ENCODE measurements at places on chromosomes 2 and 18.

DNA sequence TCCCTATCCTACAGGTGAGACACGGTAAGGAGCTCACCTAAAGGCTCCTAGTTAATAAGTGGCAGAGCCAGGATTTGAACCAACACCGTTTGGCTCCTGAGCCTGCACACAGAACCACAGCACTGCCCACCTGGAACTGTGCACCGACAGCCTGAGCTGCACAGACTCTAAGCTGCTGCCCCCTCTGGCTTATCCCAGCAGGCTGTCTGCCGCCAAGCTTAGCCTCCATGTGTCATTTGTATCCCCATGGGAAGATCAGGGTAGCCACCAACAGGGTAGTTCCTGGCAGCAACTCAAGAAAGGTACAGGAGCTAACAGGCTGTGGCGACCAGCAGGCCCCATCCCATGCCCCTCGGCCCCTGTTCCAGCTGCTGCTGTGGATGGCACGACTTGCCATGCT is 135.7 kb downstream of the LRRC30 start:
- no peak for DNase-seq

DNA sequence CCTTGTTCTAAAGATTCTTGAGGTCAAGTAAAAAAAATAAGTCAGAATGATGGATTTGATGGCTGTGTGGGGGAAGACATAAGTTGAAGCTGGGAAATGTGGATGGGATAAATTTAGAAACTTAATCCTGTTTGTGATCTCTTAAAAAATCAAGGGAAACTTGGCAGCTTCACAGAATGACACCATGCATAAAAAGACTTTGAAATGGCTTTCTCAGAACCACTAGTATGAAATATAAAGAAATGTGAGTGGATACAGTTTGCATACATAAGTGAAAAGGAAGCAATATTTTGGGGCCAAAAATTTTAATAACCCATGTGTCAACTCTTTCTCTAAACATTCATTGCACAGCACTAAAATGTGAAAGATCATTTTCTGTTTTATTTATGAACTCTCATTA is 21.7 kb downstream of the CDH19 start:
- DNase-seq: no peak

DNA sequence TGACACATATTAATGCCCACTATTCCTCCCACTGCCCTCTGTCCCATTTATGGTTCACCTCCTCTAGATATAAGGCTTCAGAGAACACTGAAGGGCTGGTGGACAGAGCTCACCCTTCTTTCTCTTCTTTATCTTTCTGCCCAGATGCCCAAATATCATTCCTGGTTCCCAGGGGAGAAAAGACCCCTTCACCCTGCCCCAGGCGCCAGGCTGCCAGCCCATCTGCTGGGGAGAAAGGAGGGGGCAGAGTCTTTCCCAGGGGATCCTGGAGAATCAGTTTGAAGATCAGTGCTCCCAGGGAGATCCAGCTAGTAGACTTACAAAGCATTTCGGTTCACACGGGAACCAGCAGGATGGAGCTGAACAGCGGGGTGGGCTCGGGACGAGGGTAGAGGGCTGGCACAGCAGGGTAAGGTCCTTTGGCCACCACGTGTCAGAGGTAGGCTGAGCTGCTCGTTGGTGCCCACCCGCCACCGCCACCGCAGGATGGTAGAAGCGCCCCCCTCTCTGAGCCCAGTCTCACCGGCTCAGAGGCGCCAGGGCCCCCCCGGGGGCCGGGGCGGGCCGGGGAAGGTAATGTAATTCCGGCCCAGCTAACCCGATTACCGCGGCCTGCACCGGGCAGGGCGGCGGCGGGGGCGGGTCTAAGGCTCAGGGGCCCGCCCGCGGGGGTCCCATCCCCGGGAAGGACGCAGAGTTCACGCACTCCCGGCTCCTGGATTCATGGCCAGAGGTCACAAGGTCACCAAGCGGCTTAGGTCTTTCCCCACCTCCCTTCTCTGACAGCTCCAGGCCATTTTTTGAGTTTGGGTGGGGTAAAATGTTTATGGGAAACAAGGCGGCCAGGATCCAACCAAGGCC is 1.3 kb upstream of the TLX2 start:
- no peak for DNase-seq

- no peak for DNase-seq
Observed at GRCh38 chr2:19763731-19764130, 138.1 kb downstream of the TTC32 start.

DNA sequence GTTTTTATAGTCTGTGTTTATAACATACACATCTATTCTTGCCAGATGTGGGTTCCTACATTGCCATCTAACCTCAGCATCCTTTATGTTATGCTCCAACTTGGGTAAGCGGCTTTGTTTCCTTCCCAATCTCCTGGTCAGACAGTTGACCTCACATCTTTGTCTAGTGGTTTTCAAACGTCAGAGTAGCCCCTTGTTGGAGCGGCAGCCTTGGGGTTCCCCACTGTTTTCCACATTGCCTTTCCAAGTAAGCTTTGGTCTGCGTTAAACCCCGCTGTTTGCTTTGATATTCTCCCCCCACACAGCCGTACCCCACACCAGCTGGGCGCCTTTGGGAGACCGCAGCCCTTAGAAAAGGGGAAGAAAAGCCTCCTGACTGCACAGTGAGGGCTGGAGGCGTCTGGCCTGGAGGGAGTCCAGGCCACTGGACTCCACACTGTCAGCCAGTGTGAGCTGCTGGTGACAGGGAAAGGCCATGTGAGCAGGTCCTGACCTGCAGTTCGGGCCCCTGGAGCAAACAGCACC is 83.3 kb downstream of the MALT1 start:
- DNase-seq: no peak

GRCh38 chr2:1049691-1050090 is 99.0 kb downstream of the SNTG2 start:
- DNase-seq: no peak

Measured in renal cortex interstitium (tissue), 15 donors.